ENCODE measurements at places on chromosomes 12 and 14.

DNA sequence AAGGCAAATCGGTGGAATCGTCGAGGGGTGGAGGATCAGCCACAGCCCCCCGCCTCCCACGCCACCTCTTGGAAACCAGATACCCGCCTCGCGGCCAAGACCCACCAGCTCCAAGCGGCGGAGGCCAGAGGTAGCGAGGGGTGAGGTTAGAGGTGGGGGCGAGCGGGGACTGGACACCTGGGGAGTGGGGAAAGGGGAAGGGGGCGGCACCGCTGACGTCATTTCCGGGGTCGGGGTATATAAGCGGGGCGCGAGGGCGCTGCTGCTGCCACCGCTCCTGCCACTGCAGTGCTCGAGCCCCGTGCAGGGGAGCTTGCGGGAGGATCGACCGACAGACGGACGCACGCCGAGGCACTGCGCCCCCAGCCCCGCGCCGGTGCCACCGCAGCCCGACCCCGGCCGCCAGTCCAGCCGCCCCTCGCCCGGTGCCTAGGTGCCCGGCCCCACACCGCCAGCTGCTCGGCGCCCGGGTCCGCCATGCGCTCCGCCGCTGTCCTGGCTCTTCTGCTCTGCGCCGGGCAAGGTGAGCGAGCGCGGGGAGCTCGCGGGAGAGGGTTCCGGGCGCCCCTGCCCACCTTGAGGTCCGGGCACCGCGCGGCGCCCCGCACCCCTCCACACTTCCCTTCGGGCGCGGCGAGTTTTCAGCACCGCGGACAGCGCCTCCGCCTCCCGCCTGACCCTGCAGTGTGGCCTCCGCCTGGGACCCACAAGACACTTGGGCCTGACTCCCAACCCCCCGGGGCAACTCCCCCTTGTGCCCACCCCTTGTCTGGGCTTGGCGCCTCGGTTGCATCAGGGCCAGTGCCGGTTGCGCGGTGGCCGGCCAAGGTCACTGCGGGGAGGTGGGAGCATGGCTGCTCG, at the start of gene CHGA:
TSS of gene CHGA (plus strand) at position 268 of the 861 bp plus-strand sequence. CDS start at position 478, 210 bp downstream.
- peak; percentile 33 for DNase-seq

DNA sequence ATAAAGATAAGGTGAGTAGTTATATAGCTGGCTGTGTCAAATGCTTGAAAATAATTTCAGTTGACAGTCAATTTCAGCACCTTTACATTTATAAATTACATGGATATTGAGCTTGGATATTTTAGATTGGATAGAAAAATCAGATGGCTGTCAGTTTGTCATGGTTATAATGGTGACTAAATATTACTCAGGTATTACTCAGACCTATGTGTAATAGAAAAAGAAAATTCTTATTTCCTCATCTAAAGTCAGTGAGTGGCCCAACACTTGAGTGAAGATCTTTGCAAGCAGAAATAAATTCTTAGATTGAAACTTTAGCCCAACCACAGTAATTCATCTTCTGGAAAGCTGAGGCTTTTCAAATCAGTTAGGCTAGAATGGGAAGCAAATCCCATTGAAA, 354.4 kb downstream of the NAV3 start:
- DNase-seq: no peak

GRCh38 chr12:94561943-94562411, 88.4 kb downstream of the TMCC3 start:
- no peak for DNase-seq

GRCh38 chr12:22271023-22271422, 63.5 kb downstream of the ST8SIA1 start:
- no peak for DNase-seq

DNA sequence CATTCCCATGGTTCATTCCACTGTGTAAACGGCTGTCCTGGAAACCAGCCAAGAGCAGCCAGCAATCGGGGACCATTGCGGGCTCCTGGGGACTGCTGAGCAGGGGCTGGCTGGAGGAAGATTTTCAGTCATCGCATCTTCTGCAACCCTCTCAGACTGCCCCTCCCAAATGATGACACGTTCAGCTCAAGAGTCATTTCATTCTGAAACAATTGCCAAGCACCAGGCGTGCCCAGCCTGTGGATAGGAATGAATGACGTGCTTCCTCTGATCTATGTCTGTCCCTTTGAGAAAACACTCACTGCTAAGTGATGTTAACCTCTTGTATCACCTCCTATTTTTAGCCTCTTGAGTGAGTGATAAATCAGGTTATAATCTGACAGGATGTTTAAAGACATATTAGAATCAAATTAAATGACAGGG, 62.0 kb downstream of the NDUFA12 start:
- no peak for DNase-seq

DNA sequence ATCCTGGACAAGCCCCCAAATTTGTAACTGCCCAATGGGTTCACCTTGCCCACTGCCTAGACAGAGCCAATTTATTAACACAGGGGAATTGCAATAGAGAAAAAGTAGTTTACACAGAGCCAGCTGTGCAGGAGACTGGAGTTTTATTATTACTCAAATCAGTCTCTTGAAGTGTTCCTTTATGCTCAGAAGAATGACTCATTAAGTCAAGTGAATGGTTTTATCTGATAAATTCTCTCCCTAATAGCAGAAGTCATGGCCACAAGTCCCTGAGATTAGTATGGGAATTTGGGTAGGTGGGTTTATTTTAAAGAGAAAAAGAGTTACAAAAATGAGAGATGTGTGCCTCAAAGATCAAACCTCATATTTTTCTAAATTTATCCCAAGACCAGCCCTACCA, 122.8 kb upstream of the NUDT4 start:
- no peak for DNase-seq

- no peak for DNase-seq
Observed at GRCh38 chr12:122403115-122403770, 19.2 kb downstream of the CLIP1 start.

- no peak for DNase-seq
Observed at GRCh38 chr12:68868043-68868790, 60.2 kb downstream of the MDM2 start.

DNA sequence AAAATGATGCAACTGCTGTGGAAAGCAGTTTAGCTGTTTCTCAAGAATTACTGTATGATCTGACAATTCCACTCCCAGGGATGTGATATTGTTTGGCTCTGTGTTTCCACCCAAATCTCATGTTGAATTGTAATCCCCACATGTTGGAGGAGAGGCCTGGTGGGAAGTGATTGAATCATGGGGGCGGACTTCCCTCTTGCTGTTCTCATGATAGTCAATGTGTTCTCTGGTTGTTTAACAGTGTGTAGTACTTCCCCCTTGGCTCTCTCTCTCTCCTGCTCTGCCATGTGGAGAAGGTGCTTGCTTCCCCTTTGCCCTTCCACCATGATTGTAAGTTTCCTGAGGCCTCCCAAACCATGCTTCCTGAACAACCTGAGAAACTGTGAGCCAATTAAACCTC, 93.4 kb upstream of the CPM start:
- peak; percentile 63 for DNase-seq

- DNase-seq: peak; percentile 9
Observed at GRCh38 chr12:47190271-47190750, 110.6 kb upstream of the AMIGO2 start.

DNA sequence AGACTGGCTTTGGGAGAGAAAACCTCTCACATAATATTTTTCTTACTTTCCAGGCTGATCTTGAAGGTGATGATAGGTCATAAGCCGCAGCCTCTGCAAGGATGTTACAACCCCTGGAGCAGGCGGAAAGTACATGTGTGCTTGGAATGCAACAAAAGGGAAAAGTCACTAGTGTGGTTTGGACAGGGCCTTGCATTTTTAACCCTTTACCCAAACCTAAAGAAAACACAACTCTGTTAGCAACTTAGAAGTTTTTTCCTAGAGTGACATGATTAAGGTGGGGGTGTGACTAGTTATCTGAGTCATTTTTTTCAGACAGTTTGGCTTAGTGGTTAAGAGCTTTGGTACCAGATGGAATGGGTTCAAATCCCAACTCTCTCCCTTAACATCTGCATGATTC, 97.0 kb downstream of the TMEM30B start:
- no peak for DNase-seq

GRCh38 chr12:40742041-40742440, 49.8 kb downstream of the CNTN1 start:
- no peak for DNase-seq

DNA sequence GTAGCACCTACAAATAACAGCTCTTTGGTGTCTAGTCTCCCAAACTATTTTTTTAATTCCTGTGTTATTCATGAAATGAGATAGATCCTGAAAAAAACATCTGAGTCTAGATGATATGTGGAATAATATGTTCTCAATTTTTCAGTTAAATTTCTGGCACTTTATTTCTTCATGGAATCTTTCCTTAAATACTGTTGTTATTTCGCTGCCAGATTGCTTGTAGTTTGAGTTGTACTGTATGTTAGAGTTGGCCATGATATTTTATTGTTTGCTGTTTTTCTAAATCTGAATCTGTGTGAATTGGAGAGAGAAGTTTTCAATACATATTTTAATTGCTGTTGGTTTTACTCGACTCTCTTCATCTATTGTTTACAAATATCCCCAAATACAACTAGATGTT, 500.5 kb downstream of the EGLN3 start:
- no peak for DNase-seq

- no peak for DNase-seq
Observed at GRCh38 chr14:100104006-100104352, 38.8 kb downstream of the EVL start.

DNA sequence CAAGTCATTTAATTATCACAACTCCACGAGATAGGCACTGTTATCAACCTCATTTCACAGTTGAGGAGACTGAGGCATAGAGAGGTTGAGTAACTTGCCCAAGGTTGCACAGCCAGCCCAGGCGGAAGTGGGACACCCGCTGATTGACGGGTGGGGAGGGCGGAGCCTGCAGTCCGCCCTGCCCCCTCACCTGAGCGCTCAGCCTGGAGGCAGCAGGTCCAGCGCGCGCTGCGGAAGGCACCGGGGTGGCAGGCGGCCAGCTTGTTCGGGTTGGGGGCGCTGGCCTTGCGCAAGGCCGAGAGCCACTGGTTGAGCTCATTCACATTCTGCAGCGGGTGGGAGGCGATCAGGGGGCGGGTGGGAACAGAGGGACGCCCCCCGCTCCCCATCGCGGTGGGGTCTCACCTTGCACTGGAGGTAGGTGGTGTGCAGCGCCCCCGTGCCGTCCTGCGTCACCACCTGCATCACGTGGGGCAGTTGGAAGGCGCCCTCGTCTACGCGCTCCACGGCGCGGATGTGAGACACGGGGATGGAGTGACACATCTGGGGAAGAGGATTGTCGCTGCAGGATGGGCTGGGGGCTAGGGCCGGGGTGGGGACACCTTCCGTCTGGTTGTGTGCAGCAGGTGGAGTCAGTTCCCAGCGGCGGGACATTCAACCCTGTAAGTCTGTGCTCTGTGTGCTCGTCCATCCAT, 31.7 kb downstream of the RASAL1 start:
- DNase-seq: no peak

DNA sequence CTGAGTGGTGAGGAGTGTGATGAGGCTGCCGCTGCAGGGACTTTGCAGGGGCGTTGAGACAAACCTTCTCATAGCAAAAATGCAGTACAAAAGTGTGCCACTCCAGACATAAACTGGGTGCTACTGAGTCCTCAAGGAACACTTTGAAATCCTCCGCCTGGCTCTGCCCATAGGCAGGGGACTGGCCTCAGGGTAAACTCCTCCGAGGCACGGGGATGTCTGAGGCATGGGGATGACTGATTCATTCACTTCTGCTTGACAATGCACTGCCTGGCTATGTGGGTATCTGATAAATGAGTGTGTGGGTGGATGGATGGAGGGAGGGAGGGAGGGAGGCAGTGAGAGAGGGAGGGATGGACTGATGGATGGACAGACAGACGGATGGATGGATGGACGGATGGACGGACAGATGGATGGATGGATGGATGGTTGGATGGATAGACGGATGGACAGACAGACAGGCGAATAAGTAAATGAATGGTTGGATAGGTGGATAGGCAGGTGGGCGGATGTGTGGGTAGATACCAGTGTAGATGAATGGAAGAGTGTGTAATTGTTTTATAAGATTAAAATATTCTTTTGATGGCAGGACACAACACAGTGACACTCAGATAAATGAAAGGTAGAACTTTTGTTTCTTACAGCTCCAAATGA, 2.1 kb upstream of the BDKRB2 start:
- no peak for DNase-seq

GRCh38 chr14:65501328-65501727, 88.8 kb downstream of the FUT8 start:
- DNase-seq: no peak

GRCh38 chr12:82057770-82058169, 298.6 kb upstream of the PPFIA2 start:
- DNase-seq: no peak

GRCh38 chr12:130428116-130428515, 90.4 kb downstream of the PIWIL1 start:
- no peak for DNase-seq

DNA sequence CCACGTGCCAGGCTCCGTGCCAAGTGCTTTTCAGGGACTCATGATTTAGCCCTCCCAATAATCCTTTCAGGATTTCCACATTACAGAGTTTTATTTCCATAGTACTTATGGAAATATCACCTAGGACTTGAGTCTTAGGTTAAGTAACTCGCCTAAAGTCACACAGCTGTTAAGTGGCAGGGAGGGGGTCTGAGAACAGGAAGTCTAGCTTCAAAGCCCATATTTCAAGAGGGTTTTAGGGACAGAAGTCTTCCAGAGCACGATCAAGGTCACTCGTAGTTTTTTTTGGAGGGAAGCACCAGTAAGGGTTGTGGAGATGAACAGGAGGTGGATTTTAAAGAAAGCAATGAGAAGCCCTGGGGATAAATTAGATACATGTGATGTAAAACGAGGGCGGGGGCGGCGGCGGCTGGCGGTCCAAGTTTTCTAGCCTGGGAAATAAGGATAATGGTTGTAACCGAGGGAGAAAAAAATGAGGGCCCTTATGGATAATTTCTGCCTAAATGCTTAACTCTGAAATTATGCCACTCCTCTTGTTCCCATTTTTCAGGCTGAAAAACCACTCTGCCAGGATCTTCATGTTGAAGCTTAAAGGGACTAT, 192.6 kb upstream of the FOXN3 start:
- no peak for DNase-seq

GRCh38 chr14:77612011-77612620, 4.3 kb downstream of the SPTLC2 start:
- DNase-seq: no peak

DNA sequence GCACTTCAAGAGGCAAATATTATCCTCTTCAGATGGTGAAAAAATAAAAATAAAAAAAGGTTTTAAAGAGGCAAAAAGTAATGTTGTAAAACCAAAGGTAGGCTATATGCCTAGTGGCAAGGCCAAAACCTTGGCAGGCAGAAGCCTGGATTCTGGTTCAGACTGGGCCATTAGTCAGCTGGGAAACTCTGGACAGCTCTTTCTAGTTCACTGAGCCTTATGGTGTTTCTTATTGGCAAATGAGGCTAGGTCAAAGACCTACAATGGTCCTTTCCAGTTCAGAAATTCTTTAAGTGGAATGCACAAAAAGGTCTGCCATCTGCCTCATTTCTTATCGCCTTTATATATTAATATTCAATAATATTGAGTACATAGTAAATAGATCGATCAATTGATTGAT, 44.6 kb downstream of the PTPRB start:
- DNase-seq: no peak

GRCh38 chr12:51196547-51196946, 21.3 kb downstream of the POU6F1 start:
- DNase-seq: no peak

- DNase-seq: no peak
Observed at GRCh38 chr12:112860181-112860580, 46.6 kb upstream of the OAS1 start.

GRCh38 chr12:114400361-114400811, 5.6 kb downstream of the TBX5 start:
- no peak for DNase-seq

- no peak for DNase-seq
Observed at GRCh38 chr14:68681256-68682011, 111.4 kb downstream of the ZFP36L1 start.
